ENCODE measurements at places on chromosomes 1 and 21.

DNA sequence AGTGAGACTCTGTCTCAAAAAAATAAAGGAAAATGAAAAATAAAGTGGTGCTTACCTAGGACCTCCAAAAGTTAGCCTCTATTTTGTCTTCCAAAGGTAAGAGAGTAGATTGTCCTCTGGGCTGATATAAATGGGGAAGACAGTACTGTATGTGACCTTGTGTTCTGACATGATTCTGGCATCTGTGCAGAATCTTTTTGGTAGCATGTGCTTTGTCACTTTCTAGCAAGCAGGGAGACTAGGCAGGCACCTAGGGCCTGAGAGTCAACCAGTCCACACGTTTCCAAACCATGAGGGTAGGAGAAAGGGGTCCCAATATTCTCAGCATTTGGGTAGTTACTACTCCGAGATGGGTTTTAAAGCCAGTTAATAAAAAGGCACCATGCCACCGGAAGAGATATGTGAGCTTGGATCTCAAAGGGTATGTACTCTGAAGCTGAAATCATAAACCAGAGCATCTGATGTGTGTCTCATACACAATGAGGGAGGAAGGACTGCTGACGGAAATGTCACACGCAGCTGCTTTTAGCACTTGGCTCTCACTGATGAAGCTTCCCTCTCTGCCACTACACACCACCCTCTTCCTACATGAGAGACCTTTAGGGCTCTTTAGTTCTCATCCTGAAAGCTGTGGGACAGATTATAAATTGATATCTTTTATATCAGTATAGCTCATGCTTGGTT, 27.0 kb upstream of the SLC16A1 start:
- no peak for DNase-seq

- DNase-seq, result peak; percentile 54
Observed at GRCh38 chr21:43824333-43825241, 35.2 kb downstream of the RRP1 start.

- no peak for DNase-seq
Observed at GRCh38 chr1:151246786-151247185, 7.7 kb upstream of the PSMD4 start.

GRCh38 chr1:198176179-198176578, 19.4 kb downstream of the NEK7 start:
- DNase-seq, result no peak

- no peak for DNase-seq
Observed at GRCh38 chr1:80994038-80994437, 806.7 kb upstream of the ADGRL2 start.

- DNase-seq, result no peak
Observed at GRCh38 chr21:44520326-44521300, 19.4 kb downstream of the KRTAP10-1 start.

GRCh38 chr1:58133562-58133961, 413.0 kb downstream of the OMA1 start:
- no peak for DNase-seq

DNA sequence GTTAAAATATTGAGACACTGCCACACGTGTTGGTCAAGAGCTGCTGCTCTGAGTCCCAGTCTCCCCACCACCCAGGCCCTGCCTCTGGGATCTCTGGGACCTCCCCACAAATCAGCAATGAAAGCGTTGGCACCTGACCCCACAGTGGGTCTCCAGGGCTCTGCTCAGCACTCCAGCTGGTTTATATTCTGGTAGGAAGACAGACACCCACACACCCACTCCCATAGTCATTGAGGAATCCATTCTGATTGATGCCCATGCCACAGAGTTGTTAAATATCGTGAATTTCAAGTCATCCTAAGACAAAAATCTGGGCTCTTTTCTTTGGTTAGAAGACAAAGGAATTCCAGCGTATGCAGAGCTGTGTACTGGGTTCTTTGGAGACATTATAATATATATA, 91.6 kb downstream of the KIF26B start:
- DNase-seq, result no peak

- DNase-seq, result no peak
Observed at GRCh38 chr21:28822486-28823335, 170.0 kb downstream of the LTN1 start.

DNA sequence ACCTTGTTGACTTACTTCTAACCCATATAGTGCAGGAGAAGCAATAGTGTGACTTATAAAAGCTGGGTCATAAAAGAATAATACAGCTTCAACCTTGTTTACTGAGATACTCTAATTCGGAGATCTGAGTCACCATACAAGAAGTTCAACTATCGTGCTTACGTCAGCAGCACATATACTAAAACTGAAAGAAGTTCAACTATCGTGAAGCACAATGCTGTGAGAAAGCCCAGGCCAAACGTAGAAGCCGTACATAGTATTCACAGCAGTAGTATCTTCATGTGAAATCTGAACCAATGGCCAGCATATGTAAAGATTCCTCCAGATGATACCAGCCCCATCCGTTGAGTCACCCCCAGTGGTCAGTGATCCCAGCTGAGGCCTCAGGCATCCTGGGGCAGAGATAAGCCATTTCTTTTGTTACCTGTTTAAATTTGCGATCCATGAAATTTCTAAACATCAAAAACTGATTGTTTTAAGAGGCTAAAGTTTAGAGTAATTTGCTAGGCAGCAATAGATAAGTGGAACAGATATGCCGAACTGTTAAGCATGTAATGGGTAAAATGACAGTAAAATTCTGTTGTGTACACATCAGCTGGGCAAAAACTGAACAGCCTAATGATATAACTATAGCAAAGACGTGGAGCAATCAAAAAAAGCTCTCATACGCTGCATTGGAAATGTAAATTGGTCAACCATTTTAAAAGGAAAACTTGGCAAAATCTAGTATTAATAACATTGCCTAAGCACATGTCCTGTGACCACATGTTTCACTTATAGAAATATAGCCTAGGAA, 53.9 kb upstream of the SAMD13 start:
- DNase-seq, result peak; percentile 85

DNA sequence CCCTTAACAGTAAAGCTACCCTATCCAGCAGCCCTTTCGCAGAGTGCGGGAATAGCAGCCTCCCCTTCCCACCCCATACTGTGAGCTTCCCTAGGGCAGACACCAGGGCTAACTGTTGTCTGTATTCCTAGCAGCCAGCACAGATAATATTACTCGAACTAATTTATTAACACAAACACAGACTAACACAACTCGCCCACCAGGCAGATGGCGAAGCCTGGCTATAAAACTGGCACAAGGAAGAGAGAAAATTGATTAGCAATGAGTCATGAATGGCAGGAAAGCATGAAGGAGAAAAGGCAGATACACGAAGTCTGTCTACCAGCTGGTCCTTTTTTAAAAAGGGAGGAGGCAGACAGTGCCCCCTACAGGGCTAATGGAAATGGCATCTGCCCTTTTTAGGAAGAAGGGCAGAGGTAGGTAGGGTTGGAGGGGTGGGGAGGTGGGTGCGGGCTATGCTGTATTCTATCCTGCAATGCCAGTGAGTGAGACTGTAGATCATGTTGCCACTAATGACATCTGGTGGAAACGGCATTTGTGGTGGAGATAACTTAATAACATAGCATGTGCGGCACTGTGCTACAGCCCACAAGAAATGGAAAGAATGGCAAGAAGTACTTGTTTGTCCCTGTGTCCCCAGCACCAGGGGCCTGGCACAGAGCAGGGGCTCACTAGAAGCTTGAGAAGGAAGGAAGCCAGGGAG, 30.6 kb upstream of the CTPS1 start:
- DNase-seq, result peak; percentile 79

GRCh38 chr1:172540635-172541034, 7.7 kb downstream of the SUCO start:
- DNase-seq, result no peak

- no peak for DNase-seq
Observed at GRCh38 chr1:75188892-75189291, 54.7 kb downstream of the LHX8 start.

DNA sequence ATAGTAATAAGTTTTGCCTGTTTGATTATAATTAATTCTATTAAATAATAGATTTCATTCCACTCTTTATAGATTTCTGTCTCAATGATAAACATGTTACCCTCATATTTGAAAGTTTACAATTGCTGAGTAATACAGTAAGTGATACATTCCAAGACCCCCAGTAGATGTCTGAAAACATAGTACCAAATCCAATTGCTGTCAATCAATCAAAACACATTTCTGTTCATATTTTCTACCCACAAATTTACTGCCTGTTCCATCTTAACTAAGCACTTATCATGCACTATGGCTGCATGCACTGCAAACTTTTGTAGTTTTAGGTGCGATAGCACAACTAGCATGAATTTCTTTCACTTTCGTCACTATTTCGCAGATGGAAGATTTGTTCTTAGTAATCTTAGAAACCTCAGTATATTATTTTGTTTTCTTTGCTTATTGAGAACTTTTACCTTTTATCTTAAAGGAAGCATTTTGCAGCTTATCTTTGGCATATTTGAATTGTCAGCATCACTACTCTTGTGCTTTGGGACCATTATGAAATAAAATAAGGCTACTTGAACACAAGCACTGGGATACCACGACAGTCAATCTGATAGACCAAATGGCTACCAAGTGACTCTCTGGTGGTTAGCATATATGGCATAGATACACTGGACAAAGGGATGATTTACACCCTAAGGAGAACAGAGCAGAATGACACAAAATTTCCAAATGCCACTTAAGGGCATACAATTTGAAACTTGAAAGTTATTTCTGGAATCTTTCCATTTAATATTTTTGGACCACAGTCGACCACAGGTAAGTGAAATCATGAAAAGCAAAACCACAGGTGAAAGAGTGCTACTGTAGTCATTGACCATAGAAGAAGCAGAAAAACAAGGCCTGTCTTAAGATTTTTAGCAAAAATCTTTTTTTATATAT, 67.6 kb downstream of the RGS13 start:
- no peak for DNase-seq
